Osteocyte (in vitro differentiated cells): ENCODE measurements at places on chromosomes 5 and 9. TPM values are rescaled to one million over a fixed set of nuclear protein-coding genes. Genes with fewer than 3 reads are reported as not detected.
A peak's percentile ranks its signal among the peaks of the same experiment; 100 is the strongest.

GNA14 gene
- not detected in 2 replicates for total RNA-seq

NIPAL4 gene
- total RNA-seq: 2.3 and 2.4 TPM in 2 replicates

DNA sequence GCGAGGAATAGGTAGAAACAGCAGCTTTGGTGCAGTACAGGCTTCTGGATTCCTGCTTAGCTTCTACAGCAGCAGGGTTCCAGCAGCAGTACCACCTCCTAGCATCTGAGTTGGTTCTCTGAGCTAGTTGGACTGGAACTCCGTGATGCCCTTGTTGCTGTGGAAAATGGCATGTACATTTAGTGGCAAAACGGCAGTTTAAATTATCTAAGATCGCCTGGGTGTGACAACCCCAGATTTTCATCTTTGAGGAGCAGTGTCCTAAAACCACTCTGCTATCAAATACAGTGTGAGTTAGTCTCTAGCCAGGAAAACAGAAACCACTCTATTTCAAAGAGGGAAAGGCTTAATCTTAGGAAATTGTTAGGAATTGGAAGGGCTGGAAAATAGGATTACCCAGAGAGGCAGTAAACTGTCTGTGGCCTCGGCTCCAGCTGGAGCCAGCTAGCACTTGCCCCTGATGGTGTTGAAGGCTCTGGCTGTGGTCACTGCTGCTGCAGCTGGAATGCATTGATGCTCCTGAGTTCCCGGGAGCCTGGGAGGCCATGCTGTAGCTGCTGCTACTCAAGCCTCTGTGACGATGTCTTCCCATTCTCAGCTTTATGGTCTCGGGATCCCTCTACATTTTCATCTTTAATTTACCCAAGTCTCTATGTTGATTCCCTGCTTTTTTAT, 29.4 kb downstream of the RAD23B start:
- no peak overlapping the region for H3K4me3 ChIP-seq
- peaks cover 20% of the 10 kb centered on the region for H3K4me1 ChIP-seq
- H3K27ac ChIP-seq: peak overlapping the region; percentile 38
- peaks cover 63% of the 10 kb centered on the region for H3K36me3 ChIP-seq

- no peak for DNase-seq
- no peak overlapping the region for H3K27ac ChIP-seq
- no peaks in the 10 kb centered on the region for H3K36me3 ChIP-seq
- no peak overlapping the region for H3K4me3 ChIP-seq
These were observed 139.1 kb downstream of the FSTL4 start for GRCh38 chr5:133473291-133473690.

- no peak for DNase-seq
- H3K4me1 ChIP-seq: no peaks in the 10 kb centered on the region
- no peak overlapping the region for H3K4me3 ChIP-seq
- H3K36me3 ChIP-seq: no peaks in the 10 kb centered on the region
- H3K27ac ChIP-seq: no peak overlapping the region
These were observed 6.8 kb upstream of the RNF130 start for GRCh38 chr5:180078348-180078747.

DNA sequence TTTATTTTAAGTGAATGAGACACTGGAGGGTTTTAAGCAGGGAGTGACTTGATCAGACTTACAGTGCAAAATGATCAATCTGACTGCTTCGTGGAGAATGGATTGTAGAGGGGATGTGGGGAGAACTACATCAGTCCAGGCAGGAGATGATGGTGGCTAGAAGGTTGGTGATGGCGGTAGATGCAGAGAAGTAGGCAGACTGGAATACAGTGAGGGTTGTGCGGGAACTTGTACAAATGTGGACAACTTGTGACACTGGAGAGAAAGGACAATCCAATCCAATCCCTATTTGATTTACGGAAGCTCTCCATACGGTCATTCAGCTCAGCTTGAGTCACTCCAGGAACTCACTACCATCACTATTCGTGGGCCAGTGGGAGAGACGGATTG, 593 bp downstream of the TIGD6 start:
- DNase-seq: no peak
- peaks cover 36% of the 10 kb centered on the region for H3K4me1 ChIP-seq
- peak overlapping the region; percentile 89 for H3K4me3 ChIP-seq
- H3K27me3 ChIP-seq: no peaks in the 10 kb centered on the region
- peak overlapping the region; percentile 87 for H3K27ac ChIP-seq
- H3K36me3 ChIP-seq: peaks cover 17% of the 10 kb centered on the region

GRCh38 chr5:144585681-144586080, 415.0 kb downstream of the KCTD16 start:
- no peak overlapping the region for H3K27ac ChIP-seq
- no peak for DNase-seq
